Activated T-helper 17 cell treated with anti-CD3 and anti-CD28 coated beads, Interleukin-2, amount 50 U/mL, for 72 hours (primary cell): ENCODE measurements at places on chromosomes 4 and X. TPM values are rescaled to one million over a fixed set of nuclear protein-coding genes. Genes with fewer than 3 reads are reported as not detected.

DNA sequence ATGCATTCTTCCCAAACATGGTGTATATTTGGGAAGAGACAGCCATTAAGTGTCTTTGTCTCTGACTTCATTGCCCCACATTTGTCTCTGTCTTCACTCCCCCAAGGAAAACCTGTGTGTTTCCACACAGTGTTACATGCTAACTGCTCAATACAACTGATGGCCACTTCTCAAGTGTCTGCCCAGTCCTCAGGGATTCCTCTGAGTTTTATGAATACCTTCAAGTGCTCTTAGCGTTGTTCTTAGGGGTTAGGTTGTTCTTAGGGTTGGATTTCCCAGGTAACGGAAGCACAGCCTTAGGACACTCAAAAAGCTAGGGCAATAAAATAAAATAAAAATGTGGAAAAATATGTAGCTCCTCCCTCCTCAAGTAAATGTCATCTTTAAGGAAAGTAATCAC is 64.7 kb upstream of the PLAC8 start:
- ATAC-seq, result no peak

DNA sequence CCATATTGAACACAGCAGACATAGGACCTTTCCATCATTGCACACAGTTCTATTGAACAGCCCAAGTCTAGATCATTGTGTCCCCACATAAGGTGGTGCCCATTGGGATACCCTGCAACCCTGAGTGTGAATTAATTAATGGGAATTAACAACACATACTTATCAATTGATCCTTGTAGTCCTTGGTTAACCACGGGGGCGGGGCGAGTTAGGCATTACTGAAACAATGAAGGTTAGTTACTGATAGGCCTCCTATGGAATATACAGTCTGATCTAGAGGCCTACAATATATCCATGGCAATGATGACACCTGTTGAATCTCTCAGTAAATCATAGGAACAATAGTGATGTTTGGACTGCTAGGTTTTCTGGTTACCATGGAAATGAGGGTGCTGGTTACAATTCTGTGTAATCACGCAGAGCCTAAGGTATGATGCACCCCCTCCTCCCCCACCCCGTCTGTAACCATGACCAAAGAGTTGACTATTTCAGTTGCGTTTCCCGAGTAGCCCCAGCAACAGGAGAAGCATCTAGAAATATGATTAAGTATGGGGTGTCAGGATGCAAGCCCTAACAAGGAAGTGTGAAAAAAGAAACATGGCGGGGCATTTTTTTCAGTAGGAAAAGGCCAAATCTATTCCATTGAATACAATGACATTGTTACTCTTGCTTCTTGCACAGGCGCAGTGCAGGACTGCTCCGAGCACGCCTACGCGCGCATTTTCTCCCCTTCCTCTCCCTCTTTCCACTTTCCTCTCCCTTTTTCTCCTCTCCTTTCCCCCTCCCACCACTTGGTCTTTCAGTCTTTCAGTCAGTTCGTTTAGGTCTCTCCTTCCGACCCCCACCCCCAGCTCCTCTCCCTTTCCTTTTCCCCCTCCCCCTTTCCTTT is 677 bp upstream of the NONO start:
- peak; percentile 72 for ATAC-seq

- no peak for ATAC-seq
Observed at GRCh38 chr4:39228377-39228776, 46.0 kb downstream of the WDR19 start.

GRCh38 chr4:47543331-47543730 is 58.3 kb downstream of the ATP10D start:
- ATAC-seq, result no peak

DNA sequence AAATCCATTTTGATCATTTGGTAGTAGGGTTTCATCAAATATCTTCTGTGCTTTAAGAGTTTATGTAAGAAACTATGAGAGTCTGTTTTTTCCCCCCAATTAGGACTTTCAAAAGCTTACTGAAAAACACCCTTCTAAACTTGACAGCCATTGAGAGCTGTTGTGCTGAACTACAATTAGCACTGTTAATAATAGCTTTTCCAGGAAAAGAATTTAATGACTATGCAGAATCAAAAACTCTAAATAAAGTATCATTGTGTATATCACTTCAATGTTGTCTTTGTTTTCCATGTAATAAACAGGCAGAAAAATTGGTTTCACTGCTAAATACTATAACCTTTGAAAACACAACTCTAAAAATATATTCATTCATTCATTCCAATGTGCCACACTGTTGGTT is 121.4 kb upstream of the PDE5A start:
- ATAC-seq, result no peak

The UVSSA gene
- 15.8 TPM for total RNA-seq
